ENCODE measurements at places on chromosomes 7 and 10. TPM values are rescaled to one million over a fixed set of nuclear protein-coding genes. Genes with fewer than 3 reads are reported as not detected.

DNA sequence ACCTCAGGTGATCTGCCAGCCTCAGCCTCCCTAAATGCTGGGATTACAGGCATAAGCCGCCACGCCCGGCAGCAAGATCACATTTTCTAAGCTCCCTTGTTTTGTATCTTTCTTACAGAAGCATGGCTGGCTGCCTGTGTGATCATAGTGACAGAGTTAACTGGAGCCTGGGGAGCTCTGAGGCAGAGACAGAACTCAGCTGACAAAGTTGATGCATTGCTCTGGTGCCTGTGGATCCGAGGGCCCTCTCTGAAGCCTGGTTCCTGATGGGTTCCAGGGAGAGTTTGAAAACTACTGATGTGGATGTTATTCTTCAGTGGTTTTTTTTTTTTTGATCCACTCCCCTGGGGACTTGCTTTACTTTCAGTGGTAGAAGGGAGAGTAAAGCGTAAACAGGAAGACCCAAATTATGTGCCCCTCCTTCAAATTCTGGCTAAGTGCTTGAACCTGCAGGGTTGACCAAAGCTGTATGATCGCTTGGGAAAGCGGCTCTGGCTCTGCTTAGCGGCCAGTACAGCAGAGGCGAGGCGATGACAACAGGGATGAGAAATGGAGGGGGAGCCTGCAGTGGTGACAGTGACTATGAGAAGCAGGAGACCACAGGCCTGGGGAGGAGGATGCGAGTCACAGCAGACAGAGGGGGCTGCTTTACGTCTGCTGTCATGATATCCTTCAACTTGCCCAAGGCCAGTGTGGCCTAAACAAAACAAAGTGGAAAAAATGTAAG is 6.8 kb upstream of the EFCAB10 start:
- DNase-seq: peak; percentile 7

DNA sequence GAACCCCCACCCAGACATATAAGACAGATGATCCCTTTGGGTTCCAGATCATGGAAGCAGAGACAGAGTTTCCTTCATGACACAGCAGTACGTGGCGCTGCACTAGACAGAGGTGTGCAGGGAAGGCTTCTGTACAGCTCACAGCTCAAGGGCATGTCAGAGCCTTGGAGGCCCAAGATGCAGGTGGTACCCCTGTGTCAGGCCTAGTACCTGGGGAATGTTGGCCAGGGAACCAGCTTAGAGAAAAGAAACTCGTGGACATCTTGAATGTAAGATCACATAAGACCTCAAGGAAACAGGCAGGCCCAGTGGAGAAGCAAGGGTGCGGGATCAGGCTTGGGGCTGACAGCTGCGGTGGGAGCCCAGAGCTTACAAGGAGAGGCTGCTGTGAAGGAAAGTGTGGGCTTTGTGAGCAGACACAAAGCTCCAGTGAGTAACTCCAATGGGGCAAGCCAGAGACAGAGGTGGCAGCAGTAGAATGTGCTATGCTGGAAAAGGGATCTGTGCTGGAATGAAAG is 91.4 kb downstream of the WDFY4 start:
- no peak for DNase-seq

DNA sequence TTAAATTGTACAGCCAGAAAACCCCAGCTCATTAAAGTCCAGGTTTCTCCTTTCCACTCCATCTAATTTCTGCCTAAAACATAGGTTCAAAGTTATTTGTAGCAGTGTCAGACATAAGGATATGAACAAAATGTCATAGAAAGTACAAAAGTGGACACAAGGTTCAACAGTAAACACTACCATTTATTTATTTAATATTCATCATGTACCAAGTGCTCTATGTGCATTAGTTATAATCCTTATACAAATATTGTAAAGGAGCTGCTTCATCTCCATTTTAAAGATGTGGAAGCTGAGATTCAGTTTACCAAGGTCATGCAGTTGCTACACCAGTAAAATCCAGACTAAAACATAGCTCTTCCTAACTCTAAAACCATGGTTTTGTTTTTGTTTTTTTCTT is 52.0 kb upstream of the CDK1 start:
- no peak for DNase-seq

DNA sequence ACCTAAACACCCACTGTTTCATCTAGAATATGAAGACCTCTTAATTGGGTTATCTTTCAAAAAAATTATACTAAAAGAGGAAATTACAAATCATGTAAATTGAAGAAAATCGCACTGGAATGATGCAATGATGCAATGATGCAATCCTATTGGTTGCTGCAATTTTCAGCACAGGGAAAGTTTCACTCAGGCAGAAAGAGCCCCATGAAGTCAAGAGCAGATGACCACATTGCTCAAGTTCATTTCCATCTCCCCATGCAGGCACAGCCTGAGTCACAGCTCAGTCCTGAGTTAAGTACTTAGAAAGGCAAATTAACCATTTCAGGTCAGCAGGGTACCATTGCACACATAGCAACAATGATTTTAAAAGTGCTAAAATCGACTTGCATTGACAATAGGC is 180.3 kb upstream of the MYO3A start:
- DNase-seq: no peak

DCLRE1C gene
- 11.3 TPM for polyA plus RNA-seq

DNA sequence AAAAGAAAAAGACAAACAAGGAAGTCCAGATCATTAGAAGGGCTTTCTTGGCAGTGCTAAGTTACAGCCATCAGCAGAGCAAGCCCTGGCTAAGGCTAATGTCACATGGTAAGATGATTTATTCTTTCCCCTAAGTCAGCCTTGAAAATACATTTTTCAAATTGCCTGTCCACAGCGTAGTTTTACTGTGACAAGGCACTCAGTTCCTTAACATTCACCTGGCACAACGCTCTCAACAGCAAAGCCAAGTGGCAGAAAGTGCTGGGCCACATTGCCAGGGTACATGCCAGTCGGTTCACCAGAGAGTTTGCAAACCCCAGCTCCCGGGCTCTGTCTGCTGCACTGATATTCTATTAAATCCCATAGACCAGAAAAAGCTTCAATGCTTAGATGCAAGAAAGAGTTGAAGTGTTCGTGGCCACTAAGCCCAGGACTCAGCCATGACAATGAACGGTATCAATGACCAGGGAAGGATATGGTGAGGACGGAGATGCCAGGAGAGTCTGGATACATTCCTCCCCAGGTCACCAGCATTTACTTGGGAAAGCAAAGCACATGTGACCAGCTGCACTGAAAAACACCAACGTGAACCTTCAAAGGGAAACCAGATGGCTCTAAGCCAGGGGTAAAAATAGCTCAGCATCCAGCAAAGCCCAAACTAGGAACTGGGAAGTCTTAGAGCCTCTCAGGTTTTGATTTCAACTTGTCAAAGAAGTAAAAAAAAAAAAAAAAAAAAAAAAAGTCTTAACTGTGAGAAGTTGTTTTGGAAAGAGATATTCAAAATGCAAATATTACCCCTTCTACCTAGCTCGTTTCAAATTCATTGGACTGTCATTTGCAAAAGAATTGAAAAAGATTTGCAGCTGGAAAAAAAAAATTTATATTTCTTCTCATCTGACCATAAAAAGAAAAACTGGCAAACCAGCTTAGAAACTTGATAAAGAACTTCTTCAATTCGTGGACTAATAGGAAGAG is 23.9 kb upstream of the MPP7 start:
- peak; percentile 31 for DNase-seq

DNA sequence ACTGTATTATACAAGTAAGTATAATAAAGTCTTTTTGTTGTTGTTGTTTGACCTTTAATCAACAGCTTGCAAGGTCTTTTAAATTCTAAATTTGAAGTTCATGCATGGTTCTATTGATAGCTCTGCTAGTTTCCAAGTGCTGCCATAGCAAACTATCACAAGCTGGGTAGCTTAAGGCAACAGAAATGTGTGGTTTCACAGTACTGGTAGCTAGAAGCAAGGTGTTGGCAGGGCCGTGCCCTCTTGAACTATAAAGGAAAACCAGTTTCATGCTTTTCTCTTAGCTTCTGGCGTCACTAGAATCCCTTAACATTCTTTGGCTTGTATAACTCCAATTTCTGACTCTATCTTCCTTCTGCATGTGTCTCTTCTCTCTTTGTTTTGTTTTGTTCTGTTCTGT is 1021.9 kb upstream of the AUTS2 start:
- DNase-seq: no peak

- no peak for DNase-seq
Measured at GRCh38 chr7:113519472-113519871, 399.3 kb downstream of the PPP1R3A start.

CDK14 gene
- 9.7 TPM for polyA plus RNA-seq

- no peak for DNase-seq
Measured at GRCh38 chr10:84763965-84764364, 435.6 kb downstream of the CCSER2 start.

CHRM2 gene
- polyA plus RNA-seq: 7.3 TPM

- DNase-seq: no peak
Measured at GRCh38 chr10:120806081-120806480, 45.1 kb upstream of the WDR11 start.

THSD7A gene
- polyA plus RNA-seq: 3.7 TPM

- DNase-seq: no peak
Measured at GRCh38 chr10:33244354-33244967, 90.0 kb downstream of the NRP1 start.

DNA sequence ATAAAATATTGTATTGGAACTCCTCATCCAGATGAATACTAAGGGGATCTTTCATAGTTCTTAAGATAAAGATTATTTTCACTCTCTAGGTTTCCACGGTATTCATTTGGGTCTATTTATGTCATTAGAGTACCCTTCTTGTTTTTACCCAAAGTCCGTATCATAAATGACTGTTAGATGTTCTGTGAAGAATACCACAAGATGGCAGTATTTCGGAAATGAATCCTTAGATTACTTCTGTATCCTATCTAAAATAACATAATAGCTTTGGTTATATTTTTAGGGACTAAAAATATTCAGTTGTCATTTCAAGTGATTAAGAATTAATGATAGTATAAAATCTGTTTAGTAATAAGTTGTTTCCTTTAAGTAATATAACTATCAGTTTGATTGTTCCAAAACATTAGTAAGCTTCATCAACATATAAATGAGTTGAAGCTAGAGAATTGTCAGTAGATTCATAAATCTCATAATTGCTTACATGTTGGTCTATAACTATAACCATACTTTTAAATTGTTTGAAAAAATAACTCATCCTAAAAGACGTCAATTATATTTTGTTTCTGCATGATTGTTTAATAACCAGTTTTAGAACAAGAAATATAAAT is 337.5 kb upstream of the KCND2 start:
- peak; percentile 2 for DNase-seq

- DNase-seq: no peak
Measured at GRCh38 chr7:131328377-131329175, 900 bp downstream of the MKLN1 start.

GRCh38 chr7:5694221-5694754 is 87.2 kb downstream of the RNF216 start:
- DNase-seq: no peak

SLC13A4 gene
- polyA plus RNA-seq: 1.1 TPM

- no peak for DNase-seq
Measured at GRCh38 chr10:102267748-102268147, 22.4 kb downstream of the GBF1 start.

GRCh38 chr10:62502995-62503613 is 128.9 kb downstream of the ZNF365 start:
- no peak for DNase-seq

TMEM139 gene
- 36.2 TPM for polyA plus RNA-seq

- peak; percentile 17 for DNase-seq
Measured at GRCh38 chr7:31327071-31327470, 13.5 kb downstream of the NEUROD6 start.

DNA sequence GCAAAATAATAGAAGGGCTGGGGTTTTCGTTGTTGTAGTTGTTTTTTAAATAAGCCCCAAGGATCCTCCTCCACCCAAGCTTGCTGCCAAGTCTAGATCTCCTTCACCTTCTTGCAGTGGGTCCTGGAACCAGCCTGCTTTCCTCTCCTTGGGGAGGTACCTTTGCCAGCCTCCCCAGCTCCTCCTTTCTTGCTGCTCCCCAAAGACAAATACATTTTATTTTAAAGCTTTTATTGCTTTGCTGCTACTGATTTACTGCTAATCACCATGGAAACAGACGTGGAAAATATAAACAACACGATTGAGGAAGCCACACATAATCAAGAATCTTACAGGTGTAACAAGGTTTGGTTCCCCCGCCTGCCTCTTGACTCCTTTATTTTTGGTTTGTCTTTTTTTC is 17.4 kb upstream of the SLF2 start:
- DNase-seq: no peak

DNA sequence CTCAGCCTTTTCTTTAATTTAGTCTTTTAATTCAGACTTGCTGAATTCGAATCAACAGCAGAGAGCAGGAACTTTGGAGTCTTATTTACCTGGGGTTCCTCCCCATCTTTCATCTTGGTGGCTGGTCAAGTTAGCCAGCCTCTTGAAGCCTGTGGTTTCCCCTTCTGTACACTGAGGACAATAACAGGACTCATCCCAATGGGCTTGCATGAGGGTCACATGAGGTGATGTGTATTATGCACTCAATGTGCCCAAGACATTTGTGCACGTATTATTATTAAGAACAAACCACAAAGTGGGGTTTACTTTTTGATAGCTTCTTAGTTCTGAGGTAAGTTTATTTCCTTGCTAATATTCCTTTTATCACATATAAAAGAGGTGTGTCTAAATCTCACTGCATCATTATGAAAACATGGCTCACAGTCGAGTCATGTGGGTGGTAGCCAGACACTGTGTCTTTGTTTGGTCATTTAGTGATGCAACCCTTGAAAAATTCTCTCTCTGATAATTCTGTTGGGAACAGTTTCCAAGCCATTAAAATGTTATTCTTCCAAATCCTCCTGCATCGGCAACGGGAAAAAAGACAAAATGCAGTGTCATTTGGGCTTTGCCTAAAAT is 86.5 kb upstream of the GRB10 start:
- no peak for DNase-seq

GRCh38 chr7:64099656-64100531 is 54.7 kb downstream of the ZNF727 start:
- DNase-seq: no peak

GRCh38 chr7:87645446-87645845 is 17.2 kb downstream of the RUNDC3B start:
- no peak for DNase-seq

GRCh38 chr7:31249671-31250070 is 90.9 kb downstream of the NEUROD6 start:
- no peak for DNase-seq

PAPOLB gene
- 0.03 TPM for polyA plus RNA-seq

DNA sequence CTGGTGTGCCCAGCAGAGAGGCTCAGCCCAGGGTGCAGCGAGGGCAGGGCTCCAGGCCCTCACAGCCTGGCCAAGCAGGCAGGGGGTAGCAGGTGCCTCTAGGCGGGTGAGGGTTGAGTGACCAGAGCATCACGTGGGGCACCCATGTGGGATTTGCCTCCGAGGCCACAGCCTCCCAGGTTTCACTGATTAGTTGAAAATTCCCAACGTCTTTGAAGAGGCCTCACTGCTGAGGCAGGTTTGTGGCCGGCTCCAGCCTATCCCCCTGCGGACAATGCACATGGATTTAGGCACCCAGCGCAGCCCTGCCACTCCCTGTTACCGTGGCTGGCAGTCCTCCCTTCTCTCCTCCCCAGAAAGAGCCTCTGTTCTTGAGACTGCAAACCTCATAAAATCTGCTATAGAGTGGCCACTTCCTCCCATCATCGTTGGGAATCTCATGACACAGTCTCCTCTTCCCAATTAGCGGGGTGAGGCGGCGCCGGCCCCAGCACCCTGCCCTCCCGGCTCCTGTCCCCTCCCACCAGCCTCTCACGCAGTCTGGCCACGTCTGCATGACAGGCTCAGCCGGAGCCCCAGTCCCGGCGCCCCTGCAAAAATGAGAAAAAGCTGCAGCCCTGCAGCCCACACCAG is 10.8 kb downstream of the MYL10 start:
- no peak for DNase-seq

- peak; percentile 52 for DNase-seq
Measured at GRCh38 chr10:89793649-89794254, 92.4 kb downstream of the KIF20B start.
